ENCODE measurements at places on chromosomes 16 and 17.
A peak's percentile ranks its signal among the peaks of the same experiment; 100 is the strongest.

DNA sequence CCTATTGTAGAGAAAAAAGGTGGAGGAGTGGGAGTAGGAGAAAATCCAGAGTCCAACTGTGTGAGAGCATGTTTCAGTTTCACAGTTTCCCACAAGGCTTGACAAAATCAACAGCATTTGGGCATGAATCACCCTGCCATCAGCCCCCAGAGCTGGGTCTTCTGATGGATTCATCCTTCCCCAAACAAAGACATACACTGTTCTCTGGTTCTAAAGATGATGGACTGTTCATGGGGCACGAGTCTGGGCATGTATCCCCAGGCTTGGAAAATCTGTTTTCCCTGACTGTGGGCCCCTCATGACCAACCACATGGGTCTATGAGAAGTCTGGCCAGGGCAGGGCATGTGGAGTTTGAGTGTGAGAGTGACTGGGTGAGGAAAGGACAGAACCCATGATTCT lies 210.4 kb upstream of the IRX5 start:
- no peak for DNase-seq

GRCh38 chr17:542943-543342 lies 171.7 kb downstream of the VPS53 start:
- no peak for DNase-seq

DNA sequence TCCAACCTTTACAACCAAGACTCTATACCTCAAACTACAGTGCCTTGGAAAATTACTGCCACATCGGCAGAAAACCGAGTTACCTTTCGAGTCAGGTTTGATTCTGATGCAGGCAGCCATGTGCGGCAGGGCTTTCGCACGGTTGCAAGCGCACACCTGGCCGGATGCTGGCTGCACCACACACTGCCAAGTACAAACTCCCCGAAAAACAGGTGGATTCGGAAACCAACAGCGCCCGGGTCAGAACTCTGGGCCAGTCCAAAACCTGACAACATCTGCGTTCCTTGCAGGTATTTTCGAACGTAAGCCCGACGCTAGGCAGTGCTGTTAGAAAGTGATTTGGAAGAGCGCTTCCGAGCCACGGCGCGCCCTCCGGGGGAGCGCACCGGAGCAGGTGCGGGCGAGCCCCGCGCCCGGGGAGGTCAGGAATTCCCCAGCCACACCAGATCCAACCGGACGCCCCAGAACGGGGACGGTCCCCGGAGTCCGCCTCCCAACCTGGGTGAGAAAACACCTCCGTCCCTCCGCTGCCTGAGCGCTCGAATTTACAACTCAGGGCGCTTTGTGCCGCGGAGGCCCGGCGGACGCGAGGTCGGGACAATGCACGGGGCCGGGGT lies 1.2 kb downstream of the USP7 start:
- peak; percentile 56 for DNase-seq

DNA sequence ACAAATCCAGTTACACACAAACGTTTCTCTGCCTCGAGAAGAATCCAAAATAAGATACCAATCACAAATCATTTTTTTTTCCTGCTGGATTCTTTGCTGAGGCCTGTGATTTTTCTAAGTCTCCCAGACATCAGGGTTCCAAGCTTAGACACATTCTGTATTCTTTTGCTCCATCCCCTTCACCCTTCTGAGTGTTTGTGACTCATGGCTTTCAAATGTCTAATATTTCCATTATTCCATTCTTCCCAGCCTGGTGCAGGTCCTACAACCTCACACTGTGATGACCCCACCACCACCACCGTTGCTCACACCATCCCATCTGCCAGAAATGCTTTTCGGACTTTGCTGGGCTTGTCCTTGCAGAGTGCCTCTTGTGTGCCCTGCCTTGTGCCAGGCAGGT lies 480.1 kb downstream of the SOX9 start:
- DNase-seq = no peak
